ENCODE measurements at places on chromosomes 1 and 21. TPM values are rescaled to one million over a fixed set of nuclear protein-coding genes. Genes with fewer than 3 reads are reported as not detected.

Gene CR1
- polyA plus RNA-seq, result 2.3 TPM

Gene KRTAP10-10
- polyA plus RNA-seq, result not detected

Gene LCE1A
- polyA plus RNA-seq, result not detected

Gene AKR7A3
- not detected for polyA plus RNA-seq

Gene HFM1
- polyA plus RNA-seq, result not detected

Gene FCGR2B
- polyA plus RNA-seq, result 0.38 TPM

Gene BCL2L15
- polyA plus RNA-seq, result not detected

Gene KRTAP27-1
- not detected for polyA plus RNA-seq

Gene F13B
- polyA plus RNA-seq, result not detected

Gene KCND3
- polyA plus RNA-seq, result not detected

Gene TNFSF4
- 0.64 TPM for polyA plus RNA-seq

Gene LCK
- 937 TPM for polyA plus RNA-seq

Gene KMO
- polyA plus RNA-seq, result 0.06 TPM

Gene FMN2
- polyA plus RNA-seq, result not detected

Gene SELENBP1
- not detected for polyA plus RNA-seq

Gene IRF6
- polyA plus RNA-seq, result 1.0 TPM

Gene PKP1
- polyA plus RNA-seq, result not detected

Gene MOB3C
- polyA plus RNA-seq, result 26.0 TPM

Gene MMEL1
- 6.8 TPM for polyA plus RNA-seq

Gene EDN2
- polyA plus RNA-seq, result not detected

Gene CNR2
- polyA plus RNA-seq, result 5.3 TPM

Gene MYOG
- not detected for polyA plus RNA-seq

Gene LRRC71
- not detected for polyA plus RNA-seq

Gene LMX1A
- not detected for polyA plus RNA-seq

Gene OR2T35
- polyA plus RNA-seq, result not detected

Gene COL9A2
- 0.68 TPM for polyA plus RNA-seq
